Fibroblast of the aortic adventitia (primary cell): ENCODE measurements at places on chromosomes 2 and 18. TPM values are rescaled to one million over a fixed set of nuclear protein-coding genes. Genes with fewer than 3 reads are reported as not detected.

The RAB27B gene
- total RNA-seq: 1.7 and 38.0 TPM in 2 replicates

The DAW1 gene
- total RNA-seq: 1.3 TPM in 1 of 2 replicates, not detected in the other

The CDK15 gene
- total RNA-seq: 4.5 and 7.0 TPM in 2 replicates

The SEMA4F gene
- 2.8 and 3.6 TPM in 2 replicates for total RNA-seq

The ANKRD12 gene
- total RNA-seq: 35.3 and 66.2 TPM in 2 replicates

The EFEMP1 gene
- total RNA-seq: 652 and 1,009 TPM in 2 replicates

The TMEM178A gene
- 0.36 TPM in 1 of 2 replicates, not detected in the other for total RNA-seq

The GCG gene
- not detected in 2 replicates for total RNA-seq

The ARHGAP15 gene
- total RNA-seq: not detected in 2 replicates

The ERCC3 gene
- 25.4 and 35.4 TPM in 2 replicates for total RNA-seq
